ENCODE measurements at places on chromosomes 7 and 10.
A peak's percentile ranks its signal among the peaks of the same experiment; 100 is the strongest.

GRCh38 chr10:122471531-122472177, 10.3 kb downstream of the HTRA1 start:
- DNase-seq = no peak

- DNase-seq = no peak
Measured at GRCh38 chr7:43431020-43431595, 151.8 kb upstream of the STK17A start.

GRCh38 chr7:116028787-116029186, 1.8 kb downstream of the TFEC start:
- DNase-seq = no peak

- no peak for DNase-seq
Measured at GRCh38 chr10:85921789-85922188, 444.8 kb downstream of the GRID1 start.

- DNase-seq = peak; percentile 50
Measured at GRCh38 chr10:118332236-118332635, 9.9 kb downstream of the FAM204A start.

DNA sequence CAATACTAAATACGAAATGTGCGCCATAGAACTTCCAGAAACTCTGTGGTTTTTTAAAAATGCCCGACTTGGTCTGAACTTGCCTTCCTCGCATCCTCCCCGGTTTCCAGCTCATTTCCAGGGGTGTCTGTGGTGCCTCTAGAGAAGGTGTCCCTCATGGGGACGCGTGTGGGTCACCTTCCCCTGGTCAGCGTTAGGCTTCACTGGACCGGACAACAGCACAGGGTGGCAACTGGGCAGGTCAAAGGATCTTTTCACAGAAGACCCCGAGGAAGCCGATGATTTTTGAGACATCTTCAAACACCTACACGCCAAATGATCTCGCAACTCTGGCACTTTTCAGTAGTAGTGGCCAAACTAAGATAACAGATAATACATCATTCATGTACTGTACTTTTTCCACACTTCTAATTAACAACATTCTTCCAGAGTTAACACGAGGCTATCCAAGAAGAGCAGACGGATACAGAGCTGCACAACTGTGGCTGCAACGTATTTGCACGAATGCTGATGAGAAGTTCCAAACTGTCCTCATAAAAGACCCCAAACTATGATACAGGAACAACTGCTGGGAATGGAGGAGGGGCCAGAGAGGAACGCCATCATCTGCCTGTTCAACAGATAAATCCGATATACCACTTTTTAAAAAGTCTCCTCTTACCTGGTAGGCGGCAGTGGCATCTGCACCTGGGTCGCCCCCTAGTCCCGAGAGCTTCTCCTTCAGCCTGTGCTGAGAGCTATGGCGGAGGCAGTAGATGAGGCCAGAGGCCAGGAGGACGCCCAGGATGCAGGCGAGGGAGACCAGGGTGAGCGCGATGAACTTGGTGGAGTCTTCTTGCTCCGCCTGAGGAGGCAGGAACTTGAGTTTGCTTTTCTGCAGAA, 345.5 kb downstream of the DNAJB6 start:
- no peak for DNase-seq

GRCh38 chr10:73577788-73578187, 13.4 kb downstream of the USP54 start:
- DNase-seq = peak; percentile 72

DNA sequence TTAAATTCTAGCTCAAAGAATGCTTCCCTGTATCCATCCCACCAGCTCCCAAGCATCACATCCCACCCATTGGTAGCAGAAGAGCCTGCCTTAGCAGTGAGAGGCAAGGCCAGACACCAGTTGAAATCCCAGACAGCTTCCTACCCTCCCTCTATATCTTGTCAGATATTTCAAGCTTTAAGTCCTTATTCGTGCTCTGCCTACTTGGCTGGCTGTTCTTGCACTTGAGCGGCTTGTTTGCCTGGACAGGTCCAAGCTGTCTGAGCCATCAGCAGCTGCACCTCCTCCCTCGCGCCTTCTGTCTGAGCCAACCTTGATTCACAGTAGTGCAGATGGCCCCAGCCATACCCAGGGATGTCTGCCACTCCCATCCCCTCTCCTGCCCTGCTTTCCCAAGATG, 16.4 kb downstream of the LRRC4 start:
- DNase-seq = no peak

GRCh38 chr7:47570649-47571050, 11.3 kb downstream of the TNS3 start:
- DNase-seq = no peak

GRCh38 chr7:14351167-14351566, 361.7 kb upstream of the ETV1 start:
- no peak for DNase-seq

DNA sequence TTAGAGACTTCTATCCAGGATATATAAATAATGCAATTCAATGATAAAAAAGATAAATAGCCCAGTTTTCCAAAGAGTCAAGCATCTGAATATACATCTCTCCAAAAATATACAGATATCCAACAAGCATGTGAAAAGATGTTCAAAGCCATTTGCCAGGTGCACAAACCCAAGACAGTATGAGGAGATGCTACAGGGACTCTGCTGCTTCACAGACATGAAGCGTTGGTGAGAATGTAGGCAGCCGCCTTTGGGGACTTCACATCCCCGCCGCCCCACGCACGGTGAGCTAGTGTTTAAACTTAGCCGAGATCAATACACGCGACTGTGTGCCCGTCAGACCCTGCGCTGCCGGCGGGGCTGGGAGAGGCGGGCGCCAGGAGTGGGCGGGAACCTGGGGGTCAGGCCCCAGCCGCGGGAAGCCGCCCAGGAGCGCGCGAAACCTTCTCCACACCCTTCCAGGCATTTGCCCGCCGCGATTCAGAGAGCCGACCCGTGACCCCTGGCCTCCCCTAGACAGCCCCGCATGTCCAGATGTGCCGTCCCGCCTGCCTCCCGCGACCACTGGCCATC, 927 bp upstream of the ALOX5 start:
- DNase-seq = no peak

DNA sequence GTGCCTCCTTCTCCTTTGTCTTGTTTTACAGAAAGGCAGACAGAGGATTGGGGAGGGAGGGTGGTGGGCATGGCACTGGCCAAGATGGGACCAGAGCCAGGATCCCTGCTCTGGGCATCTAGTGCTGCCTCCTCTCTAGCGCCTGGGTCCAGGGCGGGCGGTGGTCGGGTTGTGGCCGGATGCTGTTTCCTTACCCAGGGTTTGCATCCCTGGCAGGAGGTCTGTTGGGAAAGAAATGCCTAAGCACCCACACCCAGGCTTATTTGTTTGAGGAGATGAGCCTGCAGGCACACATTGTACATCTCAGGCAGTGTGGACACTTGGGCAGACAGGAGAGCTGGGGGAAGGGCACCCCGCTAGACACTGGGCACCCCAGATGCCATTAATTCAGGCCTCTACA, 102.3 kb upstream of the PCBD1 start:
- no peak for DNase-seq

DNA sequence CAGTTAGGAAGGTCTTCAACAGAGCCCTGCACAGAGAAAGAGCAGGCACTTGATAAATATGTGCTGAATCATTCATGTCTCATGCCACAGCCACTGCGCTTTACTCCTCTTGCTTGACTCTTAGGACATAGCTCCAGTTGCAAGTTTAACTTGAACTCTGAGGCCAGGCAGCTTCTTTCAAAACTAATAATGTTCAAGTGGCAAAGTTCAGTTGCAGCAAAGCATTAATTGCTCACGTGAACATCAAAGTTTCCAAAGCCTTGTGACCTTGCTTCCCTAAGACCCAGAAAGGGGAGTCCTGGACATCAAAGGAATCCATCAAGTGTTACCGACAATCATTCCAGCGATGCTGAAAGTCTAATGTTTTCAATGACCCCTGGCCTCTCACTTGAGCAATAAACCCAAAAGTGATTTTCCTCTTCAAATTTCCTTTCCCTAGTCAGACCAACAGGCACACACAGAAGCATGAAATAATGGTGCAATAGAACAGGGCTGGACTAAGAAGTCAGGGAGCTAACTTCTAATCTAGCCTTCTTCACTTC, 21.8 kb upstream of the TECTB start:
- peak; percentile 98 for DNase-seq

- DNase-seq = no peak
Measured at GRCh38 chr7:22406715-22407114, 49.8 kb upstream of the RAPGEF5 start.

DNA sequence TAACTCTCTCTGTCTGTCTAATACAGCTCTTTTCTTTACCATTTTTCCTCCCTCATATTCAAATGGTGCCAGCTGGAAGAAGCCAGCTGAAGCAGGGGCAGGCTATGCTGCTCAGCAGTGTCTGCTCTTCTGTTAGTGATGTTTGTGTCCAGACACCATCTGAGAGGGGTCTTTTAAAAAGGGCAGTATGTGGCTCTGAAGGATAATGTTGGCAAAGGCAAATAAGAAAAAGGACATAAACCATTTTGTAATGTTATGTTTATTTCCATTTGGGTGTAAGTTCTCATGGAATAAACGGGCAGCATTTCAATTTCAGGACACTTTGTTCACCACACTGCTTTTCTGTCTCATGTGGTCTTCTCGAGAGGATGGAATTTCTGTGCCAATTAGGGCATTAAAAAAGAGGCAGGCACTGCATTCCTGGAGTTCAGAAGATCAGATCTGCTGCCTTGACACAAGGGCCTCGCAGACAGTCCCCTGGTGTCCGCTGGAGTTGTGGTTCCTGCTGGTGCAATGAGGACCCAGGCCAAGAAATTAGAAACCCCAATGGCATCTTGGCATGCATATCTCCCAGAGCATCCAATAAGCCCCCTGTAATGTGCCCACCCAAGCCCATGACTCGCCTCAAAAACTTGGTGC, 109.0 kb upstream of the ELMO1 start:
- DNase-seq = no peak

- no peak for DNase-seq
Measured at GRCh38 chr7:98616381-98617050, 569 bp upstream of the NPTX2 start.

DNA sequence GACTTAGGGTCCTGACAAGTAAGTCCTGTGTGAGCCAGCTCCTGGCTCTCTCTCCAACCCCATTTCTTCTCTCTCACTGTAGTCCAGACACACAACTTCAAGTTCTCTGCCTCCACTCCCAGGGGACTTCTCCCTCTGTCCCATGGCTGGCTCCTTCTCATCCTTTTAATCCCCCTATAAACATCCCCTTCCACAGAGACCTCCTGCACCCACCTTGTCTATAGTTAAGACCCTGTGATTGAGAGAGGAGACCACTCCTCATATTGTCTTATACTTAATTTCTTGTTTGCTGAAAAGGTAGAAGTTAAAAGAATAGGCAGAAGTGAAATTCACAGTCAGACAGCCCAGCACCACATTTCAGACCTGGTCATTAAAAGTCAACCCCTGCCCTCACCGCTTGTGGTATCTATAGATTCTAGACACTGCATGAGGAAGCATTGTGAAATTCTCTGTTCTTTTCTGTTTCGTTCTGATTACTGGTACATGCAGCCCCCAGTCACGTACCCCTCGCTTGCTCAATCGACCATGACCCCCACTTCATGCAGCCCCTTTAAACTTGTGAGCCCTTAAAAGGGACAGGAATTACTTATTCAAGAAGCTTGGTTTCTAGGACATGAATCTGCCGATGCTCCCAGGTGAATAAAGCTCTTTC, 125.6 kb upstream of the FRMD4A start:
- DNase-seq = no peak

GRCh38 chr7:75712517-75713361, 26.0 kb downstream of the HIP1 start:
- no peak for DNase-seq

GRCh38 chr7:72152161-72153131, 259.7 kb downstream of the CALN1 start:
- no peak for DNase-seq

DNA sequence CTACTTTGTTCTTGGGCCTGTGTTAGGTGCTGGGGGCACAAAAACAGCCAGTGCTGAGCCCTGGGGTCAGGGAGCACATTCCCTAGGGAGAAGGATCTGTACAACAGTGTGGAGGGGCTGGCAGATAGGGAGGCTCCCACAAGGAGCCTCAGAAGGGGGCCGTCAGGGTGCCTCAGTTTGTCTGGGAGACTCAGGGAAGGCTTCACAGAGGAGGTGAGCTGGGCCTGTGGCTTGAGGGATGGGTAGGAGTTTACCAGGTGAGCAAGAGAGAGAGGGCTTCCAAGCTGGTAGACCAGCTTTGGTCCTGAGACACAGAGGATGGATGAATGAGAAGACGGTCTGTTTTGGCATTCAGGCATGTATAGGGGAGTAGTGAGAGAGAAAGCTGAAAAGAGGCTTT, 52.1 kb downstream of the CAMK1D start:
- DNase-seq = no peak

DNA sequence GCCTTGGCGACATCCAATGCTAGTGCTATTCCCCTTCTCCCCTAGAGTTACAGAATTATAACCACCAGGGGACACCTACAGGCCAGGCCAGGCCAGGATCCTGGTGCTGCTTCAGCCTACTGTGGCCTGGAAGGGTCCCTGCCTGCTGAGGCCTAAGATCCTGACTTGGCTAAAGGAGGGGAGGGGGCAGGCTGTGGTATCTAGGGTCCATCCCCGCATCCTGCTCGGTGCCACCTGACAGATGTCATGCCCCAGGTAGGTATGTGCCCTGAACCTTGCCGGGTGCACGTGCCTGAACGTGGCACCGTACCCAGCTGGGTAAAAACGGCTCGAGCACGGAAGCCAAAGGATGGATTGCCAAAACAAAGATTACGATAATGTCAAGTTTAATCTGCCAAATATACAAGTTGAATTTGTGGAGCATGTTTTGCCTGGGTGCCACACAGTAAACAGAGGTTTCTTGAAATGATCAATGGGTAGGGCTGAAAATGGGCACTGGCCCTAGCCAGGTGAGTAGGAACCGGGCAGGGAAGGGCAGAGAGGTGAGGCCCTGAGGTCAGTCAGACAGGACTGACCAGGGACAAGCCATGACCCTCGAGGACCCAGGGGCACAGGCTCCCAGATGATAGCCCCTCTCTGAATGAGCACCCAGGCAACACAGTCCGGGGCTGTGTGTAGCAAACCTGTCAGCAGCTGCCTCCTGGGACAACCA, 12.6 kb downstream of the PDAP1 start:
- DNase-seq = no peak

- no peak for DNase-seq
Measured at GRCh38 chr10:58631715-58632114, 119.0 kb downstream of the BICC1 start.

DNA sequence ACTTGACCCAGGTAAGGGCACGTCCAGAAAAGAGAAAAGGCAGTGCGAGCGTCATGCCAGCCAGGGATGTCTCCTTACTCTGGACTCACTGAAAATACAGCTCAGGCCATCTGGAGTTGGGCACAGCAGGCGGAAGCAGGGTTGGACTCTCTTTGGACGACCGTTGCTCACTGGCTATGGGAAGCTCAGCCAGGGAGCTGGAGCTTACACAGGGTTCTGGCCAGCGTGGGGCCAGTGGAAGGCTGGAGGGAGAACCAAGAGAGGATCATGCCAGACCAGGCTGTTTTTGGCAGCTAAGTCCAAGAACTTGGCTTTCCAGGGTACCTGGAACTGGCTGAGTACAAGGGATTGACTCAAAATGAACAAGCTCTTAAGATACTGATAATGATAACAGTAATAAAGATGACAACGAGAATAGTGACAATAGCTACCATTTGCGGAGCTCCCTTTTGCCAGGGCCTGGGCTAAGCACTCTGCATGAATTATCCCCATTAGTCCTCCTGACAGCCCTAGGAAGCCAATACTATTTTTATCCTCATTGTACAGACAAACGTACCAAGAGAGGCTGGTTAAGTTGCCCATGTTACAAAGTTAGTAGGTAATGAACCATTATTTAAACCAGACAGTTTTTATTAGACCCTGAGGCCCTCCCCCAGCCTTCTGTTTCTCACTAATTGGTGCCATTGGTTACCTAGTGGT, 177.6 kb downstream of the PTPN20 start:
- DNase-seq = no peak

- DNase-seq = no peak
Measured at GRCh38 chr10:102811346-102811745, 25.9 kb downstream of the CYP17A1 start.

All from large intestine (tissue), 12 donors.